ENCODE measurements at places on chromosomes 11 and 22.

GRCh38 chr11:37747121-37747520 lies 1149.1 kb upstream of the RAG2 start:
- no peak for DNase-seq

DNA sequence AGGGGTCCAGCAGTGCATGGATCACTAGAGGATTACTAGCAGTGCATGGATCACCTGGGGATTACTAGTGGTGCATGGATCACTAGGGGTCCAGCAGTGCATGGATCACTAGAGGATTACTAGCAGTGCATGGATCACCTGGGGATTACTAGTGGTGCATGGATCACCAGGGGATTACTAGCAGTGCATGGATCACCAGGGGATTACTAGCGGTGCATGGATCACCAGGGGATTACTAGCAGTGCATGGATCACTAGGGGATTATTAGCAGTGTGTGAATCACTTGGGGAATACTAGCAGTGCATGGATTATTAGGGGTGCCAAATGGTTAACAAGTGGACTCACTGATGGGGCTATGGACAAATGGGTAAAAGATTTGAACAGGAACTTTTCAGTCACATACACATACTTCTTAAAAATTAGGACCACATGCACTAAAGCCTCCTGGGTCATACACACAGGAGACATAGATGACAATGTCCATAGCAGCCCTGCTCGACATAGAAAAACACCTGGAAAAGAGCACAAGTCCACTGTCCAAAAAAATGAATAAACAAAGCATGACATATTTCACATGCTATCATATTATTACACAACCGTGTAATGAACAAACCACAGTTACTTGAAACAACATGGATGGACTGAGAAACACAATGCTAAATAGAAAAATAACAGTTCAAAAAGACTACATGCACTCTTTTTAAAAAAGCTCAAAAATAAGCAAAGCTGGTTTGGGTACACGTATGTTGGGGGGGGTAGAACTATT lies 109.8 kb downstream of the CD44 start:
- DNase-seq, result no peak

DNA sequence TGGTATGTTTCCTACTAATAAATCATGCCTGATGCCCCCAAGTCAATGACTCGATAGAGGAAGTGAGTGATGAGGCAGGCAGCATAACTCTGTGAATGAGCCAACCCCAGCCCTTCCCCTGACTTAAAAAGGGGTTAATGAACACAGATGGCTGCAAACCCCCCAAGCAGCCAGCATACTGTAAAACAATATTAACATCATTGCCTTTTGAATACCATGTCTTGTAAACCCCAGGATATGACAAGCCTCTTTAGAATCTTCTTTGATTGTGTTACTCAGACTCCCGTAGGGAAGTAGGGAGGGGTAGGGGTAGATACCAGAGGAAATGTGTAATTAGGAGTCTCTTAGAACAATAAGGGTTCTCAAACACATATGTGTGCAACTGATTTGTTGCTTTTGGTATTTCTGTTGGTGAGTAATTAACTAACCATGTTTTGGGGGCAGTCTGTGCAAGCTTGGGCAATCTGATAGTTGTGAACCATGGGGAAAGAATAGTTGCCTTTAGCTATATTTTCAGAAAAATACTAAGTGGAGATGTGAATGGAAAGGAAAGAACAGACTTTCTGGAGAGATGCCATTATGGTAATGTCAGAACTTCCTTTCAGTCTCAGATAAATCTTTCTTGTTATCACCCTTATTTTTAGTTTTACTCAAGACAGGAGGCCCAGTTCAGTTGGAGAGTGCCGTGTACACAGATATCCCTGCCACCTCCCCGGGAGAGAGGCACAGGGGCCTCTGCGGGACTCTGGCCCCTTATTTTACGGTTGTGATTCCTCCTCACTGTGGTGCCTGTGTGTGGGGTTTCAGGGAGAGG lies 701.8 kb downstream of the NTM start:
- DNase-seq, result no peak

GRCh38 chr22:28237112-28237511 lies 318.1 kb upstream of the PITPNB start:
- DNase-seq, result no peak

- DNase-seq, result no peak
These were observed 13.6 kb upstream of the JAML start for GRCh38 chr11:118238421-118238820.

- no peak for DNase-seq
These were observed 15.4 kb upstream of the GDPD4 start for GRCh38 chr11:77316733-77317342.

DNA sequence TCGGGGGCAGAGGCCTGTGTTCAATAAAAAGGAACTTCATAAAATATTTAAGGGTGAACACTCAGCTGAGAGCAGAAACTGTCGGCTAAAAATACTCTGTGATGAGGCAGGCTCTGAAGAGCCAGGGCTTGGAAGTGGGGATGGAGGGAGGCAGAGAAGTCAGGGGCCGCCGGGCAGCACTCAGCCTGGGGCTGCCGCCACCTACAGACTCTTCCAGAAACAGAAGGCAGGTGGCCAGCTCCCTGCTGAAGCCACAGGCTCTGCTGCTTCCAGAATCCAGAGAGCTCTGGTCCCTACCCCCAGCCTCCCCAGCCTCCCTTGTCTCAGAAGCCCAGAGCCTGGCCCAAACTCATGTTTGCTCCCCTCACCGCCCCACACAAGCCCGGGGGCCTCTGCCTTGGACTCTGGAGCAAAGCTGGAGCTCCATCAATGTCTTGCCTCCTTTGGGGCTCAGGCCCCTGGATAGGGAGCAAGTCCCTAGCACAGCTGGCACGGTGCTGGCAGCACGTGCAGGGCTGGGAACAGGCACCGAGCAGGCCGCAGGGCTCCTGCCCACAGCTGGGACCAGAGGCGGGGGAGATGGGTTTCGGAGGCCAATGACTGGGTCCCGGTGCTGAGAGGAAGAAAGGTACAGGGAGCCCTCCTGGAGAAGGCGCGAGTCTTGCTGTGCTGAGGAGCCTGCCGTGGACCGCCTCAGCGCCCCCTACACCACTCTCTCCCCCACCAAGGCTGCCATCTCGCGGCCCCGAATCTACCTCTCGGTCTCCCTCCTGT lies 8.2 kb downstream of the LRFN4 start:
- no peak for DNase-seq

- no peak for DNase-seq
These were observed 107.4 kb downstream of the SERGEF start for GRCh38 chr11:17905477-17905876.

All from cortex of kidney (tissue), 1 donor.